ENCODE measurements at places on chromosomes 12 and 14. TPM values are rescaled to one million over a fixed set of nuclear protein-coding genes. Genes with fewer than 3 reads are reported as not detected.

The OR2AP1 gene
- total RNA-seq = not detected

The TC2N gene
- total RNA-seq = 45.7 TPM

The ITGB7 gene
- total RNA-seq = 7.3 TPM

The SNRPF gene
- 16.6 TPM for total RNA-seq

The CD63 gene
- total RNA-seq = 844 TPM

The ARHGEF25 gene
- total RNA-seq = 6.6 TPM

The ALDH1L2 gene
- total RNA-seq = 3.7 TPM
